ENCODE measurements at places on chromosomes 13 and 19.
A peak's percentile ranks its signal among the peaks of the same experiment; 100 is the strongest.

DNA sequence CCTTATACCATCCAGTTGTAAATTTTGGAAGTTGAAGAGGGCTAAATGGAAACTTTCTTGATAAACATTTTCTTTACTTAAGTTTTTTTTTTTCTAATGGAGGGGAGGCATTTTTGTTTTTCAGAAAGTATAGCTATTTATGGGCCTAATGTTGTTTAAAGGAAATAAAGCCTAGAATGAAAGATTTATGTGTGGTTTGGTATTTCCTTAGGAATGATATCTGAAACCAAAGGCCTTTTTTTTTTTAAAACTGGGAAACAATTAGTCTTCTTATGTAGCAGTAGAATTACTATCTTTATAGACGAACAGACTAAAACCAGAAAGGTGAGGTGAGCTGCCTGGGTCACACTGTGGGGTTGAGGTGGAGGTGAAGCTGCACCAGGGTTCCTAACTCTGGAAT, 80.1 kb downstream of the ESD start:
- DNase-seq = no peak

- DNase-seq = peak; percentile 7
Measured at GRCh38 chr13:30504081-30504480, 38.3 kb upstream of the HMGB1 start.

DNA sequence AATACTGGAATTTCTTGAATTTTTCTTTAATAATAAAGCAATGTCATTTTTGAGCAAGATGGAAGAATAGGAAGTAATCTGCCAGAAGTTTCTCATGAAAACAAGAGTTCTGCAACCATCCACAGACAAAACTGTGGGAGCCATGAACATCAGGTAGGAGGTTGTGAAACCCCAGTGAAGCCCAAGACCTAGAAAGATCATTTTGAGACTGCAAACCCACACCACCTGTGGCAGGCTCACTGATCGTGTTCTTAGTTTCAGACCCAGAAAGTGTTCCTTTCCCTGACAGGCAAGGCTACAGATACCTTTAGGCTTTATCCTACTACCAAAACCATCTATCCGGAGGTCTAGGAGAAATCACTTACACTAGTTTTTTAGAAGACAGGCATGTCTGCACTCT, 2189.8 kb upstream of the PCDH20 start:
- no peak for DNase-seq

GRCh38 chr13:107347641-107348369, 779.9 kb upstream of the ARGLU1 start:
- no peak for DNase-seq

GRCh38 chr13:44415815-44416214, 42.2 kb downstream of the SERP2 start:
- no peak for DNase-seq

DNA sequence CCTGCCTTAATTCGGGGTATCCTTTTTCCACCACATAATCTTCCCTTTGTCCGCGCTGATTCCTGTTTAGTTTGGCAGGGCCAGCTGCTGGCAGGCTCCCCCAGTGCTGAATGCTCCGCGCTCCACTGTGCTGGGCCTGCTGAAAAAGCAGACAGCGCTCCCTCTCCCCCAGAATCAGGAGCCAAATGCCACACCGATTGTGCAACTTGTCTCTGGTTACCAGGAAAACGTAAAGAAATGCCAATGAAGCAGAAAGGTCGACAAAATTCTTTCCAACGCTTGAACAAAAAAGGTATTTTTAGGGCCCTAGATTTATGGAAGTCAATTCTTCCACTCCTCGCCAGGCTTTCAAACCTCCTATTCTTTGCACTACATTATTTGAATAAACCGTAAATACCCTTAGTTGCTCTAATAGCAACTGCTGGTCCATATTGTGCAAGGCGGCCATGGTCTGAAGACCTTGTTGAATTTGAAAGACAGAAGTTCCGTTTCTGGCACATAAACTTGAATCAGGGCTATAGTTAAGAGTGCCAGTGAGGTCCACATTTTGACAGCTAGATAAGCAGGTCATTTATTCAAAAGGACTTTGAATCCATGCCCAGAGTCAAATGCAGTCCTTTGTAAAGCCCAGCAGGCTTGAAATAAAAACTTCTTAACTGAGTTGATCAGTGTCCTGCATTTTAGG, 206.7 kb upstream of the RFC3 start:
- peak; percentile 71 for DNase-seq

GRCh38 chr13:28044608-28045007, 55.8 kb downstream of the FLT3 start:
- DNase-seq = no peak

- DNase-seq = peak; percentile 90
Measured at GRCh38 chr19:51258165-51259160, 7.6 kb downstream of the SIGLECL1 start.

GRCh38 chr13:43664700-43665191, 122.0 kb downstream of the ENOX1 start:
- no peak for DNase-seq

DNA sequence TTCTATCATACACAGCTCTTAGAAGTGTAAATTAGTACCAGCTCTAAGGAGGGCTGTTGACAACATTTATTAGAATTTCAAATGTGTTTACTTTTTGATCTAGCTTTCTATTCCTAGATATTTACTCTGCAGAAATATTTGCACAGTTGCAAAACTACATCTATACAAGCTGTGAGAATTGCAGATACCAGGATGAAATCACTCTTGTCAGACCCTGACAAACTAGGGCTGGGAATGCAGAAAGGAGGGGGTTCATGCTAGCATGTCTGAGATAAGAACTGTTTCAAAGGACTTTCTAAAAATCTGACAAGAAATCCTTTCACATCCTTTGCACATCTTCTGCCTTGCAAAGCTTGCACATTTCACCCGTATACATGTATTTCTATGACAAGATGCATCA, 11.8 kb upstream of the PABPC3 start:
- DNase-seq = no peak

GRCh38 chr19:27935669-27936068, 1277.3 kb downstream of the UQCRFS1 start:
- peak; percentile 61 for DNase-seq

GRCh38 chr13:44543369-44543768, 32.8 kb downstream of the TSC22D1 start:
- DNase-seq = no peak

GRCh38 chr13:49864509-49864908, 71.6 kb downstream of the SPRYD7 start:
- DNase-seq = no peak

GRCh38 chr19:13965926-13966683, 13.8 kb downstream of the DCAF15 start:
- DNase-seq = no peak

GRCh38 chr19:58182577-58182988, 278 bp upstream of the ZNF274 start:
- DNase-seq = no peak

GRCh38 chr19:49705919-49706318, 15.0 kb downstream of the CPT1C start:
- DNase-seq = no peak

DNA sequence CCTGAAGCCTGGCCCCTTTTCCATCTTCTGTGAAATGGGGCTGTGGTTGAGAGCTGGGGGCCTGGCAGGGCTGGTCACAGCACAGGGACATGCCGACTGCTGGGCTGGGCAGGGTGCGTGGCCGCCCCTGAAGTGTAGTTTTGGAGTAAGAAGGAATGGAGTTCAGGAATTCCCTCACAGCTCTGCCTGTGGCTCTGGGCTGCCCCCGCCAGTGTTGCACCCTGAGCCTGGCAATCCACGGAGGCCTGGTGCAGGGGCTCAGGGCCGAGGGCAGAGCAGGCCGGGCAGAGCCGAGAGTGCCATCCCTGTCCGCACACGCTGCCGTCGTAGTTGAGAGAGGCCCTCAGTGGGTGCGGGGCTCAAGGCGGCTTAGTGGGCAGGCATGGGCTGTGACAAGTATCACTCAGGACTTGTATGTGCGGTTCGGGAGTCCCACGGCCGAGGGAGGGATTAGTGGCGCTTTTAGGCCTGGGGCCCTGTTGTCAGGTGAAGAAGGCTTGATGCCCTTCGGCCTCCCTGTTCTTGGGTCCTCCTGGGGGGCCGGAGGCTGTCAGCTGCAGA, 9.7 kb downstream of the SPPL2B start:
- DNase-seq = no peak

GRCh38 chr19:40625406-40626120, 24.4 kb downstream of the LTBP4 start:
- no peak for DNase-seq

GRCh38 chr13:26847281-26847680, 86.7 kb upstream of the GPR12 start:
- no peak for DNase-seq

GRCh38 chr19:13633109-13633508, 126.8 kb upstream of the CACNA1A start:
- DNase-seq = no peak

- no peak for DNase-seq
Measured at GRCh38 chr13:85223883-85224656, 575.1 kb downstream of the SLITRK6 start.

DNA sequence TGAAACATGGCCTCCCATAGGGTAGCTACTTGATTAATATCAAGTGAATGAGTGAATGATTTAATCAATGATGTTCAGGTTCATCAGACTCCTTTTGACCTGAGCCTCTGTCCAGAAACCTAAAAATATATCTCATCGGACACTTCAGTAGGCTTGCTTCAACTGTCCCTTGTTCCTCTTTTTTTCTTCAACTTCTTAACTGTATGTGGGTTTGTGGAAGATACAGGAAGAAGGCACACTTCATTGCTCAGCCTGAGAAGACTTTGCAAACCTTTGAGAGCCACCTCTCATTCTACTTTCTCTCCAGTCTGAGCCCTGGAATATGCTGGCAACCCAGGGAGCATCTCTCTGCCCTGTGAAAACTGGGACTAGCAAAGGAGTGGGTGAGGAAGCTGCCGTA, 557.0 kb downstream of the FGF9 start:
- DNase-seq = peak; percentile 57

- DNase-seq = no peak
Measured at GRCh38 chr19:345320-345879, 804 bp upstream of the MIER2 start.

- DNase-seq = no peak
Measured at GRCh38 chr19:3509566-3509989, 3.5 kb downstream of the FZR1 start.

DNA sequence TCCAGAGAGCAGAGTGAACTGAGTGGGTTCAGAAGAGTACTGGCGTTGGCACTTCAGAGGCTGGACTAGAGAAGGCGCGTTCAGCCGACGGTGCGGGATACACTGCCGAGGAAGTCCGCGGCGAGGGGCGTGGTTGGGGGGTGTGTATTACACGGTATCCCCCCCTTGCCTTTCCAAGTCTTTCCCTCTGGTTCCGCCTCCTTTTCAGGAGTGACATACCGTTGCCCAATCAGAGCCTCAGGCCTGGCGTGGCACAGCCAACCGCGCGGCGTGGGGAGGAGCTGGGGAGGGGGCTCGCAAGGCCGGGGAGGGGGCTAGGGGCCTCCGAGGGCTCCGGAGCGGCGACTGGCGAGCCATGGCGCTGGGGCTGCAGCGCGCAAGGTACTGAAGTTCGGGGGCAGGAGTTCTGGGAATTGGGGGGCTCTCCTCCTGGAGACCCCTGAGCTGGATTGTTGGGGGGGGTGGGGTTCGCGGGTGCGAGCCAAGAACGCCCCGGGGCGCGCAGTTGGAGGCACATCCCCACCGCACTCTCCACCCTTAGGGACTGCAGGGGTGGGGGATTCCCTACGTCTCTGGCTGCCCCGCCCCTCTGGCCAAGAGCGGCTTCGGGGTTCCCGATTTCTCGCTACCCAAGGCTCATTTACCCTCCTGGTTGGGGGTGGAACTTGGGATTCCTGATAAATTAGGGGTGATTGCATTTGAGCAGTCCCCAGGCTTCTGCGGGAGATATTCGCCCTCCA, at the start of gene HIF3A:
Gene HIF3A, plus strand, starts transcription at position 321 of the 740 bp plus-strand sequence. Its CDS starts 35 bp downstream, at position 356.
- no peak for DNase-seq

- DNase-seq = no peak
Measured at GRCh38 chr19:7811989-7812388, 18.0 kb upstream of the EVI5L start.

GRCh38 chr19:8001651-8001994, 3.8 kb downstream of the ELAVL1 start:
- DNase-seq = no peak

DNA sequence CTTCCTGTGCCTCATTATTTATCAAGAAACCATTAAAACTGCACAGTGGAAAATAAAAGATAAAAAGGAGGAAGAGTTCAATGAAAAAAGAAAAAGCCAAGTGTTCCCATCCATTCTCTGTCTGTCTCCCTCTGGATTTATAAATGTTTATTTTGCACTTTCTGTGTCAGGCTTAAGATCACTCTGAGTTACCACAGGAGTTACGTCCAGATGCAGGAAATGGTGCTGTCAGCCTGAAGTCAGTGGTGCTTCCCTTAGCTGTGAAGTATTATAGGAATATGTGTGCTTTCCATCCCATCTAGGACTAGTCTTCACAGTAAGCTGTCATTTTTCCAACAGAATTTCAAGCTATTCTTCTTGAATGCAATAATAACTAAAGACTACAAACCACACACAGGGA, 420.2 kb downstream of the KCTD12 start:
- no peak for DNase-seq

- no peak for DNase-seq
Measured at GRCh38 chr13:97321101-97321500, 99.0 kb downstream of the MBNL2 start.

DNA sequence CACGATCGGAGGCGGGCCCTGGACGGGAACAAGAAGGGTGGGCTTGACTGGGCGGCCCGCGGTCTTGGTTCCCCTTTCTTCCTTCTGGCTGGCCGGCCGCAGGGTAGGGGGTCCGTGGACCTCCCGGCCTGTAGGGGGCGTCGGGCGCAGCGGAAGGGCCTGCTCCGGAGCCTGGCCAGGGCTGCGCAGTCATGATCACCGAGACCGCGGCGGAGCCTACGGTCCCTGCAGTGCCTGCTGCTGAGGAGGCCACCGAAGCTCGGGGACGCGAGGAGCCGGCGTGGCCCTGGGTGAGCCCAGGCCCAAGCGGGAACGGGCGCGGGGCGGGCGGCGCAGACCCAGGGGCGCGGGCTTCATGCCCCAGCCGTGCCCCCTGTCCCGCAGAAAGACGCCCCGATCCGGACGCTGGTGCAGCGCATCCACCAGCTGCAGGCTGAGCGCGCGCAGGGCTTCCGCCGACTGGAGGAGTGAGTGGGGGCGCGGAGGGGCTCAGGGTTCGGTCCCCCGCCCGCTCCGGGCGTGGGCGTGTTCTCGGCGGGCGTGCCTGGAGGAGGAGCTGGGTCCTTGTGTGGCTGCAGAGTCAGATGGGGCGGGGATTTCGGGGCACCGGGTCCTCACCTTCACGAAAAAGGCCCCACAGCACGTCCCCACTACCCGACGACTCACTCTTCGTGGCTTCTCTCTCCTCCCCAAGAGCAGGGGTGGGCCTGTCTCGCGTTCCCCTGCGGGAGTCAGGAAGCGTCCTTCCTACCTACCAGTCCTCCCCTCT, at the start of gene REX1BD:
Gene REX1BD, plus strand, starts transcription at position 188 of the 769 bp plus-strand sequence. Its CDS starts 4 bp downstream, at position 192.
- DNase-seq = peak; percentile 97

DNA sequence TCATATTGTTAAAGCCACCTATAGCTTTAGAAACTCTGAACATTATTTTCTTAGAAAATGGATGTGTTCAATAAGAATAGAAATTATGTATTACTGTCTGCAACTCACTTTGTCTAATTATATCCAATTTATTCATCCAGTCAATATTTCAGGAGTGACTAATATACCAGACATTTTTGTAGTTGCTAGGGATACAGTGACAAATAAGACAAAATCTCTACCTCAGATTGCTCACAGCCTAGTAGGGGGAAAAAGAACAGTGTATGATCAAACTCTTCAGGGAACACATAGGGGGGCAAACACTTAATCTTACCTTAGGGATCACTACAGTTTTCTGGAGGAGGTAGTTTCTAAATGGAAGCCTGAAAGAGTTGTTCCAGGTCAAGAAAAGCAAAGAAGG, 8.6 kb downstream of the BRCA2 start:
- DNase-seq = no peak

- no peak for DNase-seq
Measured at GRCh38 chr13:73702419-73703071, 431.7 kb downstream of the KLF12 start.

- no peak for DNase-seq
Measured at GRCh38 chr19:32222556-32222955, 122.9 kb upstream of the ZNF507 start.

All from KBM-7 (cell line).